ENCODE measurements at places on chromosomes 2 and 18.

DNA sequence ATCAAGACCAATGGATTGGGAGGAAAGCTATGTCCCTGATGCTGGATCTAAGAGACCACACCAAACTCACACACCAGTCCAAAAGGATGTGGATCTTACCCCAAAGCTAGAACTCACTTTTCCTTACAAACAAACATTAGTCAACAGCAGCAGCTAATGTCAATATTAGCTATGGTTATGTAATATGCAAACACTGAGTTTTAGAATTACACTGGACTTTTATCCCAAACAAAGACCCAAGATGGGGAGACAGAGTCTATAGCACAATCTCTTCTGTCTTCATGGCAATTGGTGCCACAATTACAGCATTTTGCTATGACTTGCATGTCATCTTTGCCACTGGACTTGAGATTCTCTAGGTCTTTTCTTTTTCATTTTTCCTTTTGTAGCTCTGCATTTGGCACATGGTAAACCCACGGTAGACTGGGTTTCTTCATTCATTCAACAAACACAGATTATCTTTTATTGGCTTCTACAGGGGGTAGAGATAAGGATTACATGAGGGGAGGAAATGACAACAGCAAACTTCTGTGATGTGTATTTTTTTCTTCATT is 59.0 kb downstream of the SPRED2 start:
- DNase-seq = no peak

DNA sequence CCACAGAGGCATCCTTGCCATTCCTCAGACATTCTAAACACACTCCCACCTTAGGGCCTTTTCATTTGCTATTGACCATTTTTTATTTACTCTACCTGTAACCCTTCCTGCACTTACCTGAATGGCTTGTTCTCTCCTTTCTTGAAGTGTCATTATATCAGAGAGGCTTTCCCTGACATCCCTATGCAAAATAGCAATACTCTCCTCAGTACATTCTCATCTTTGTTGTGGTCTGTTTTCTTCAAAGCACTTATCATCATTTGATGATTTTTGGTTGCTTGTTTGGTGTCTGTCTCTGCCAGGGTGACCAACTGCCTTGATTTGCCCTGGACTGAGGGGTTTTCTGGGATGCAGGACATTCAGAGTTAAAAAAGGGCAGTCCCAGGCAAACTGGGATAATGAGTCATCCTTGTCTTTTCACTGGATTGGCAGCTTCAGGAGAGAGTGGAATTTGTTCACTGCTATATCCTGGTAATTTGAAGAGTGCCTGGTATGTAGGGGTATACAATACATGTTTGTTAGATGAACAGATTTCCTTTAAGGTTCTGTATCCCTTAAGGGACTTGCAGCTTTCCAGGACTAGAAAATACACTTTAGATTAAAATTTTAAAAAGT is 102.4 kb downstream of the BABAM2 start:
- no peak for DNase-seq

GRCh38 chr2:20094955-20095354 is 43.5 kb upstream of the LAPTM4A start:
- no peak for DNase-seq

- DNase-seq = no peak
Measured at GRCh38 chr2:213238753-213239495, 45.3 kb upstream of the SPAG16 start.

GRCh38 chr2:232506709-232507108 is 13.5 kb upstream of the PRSS56 start:
- no peak for DNase-seq

DNA sequence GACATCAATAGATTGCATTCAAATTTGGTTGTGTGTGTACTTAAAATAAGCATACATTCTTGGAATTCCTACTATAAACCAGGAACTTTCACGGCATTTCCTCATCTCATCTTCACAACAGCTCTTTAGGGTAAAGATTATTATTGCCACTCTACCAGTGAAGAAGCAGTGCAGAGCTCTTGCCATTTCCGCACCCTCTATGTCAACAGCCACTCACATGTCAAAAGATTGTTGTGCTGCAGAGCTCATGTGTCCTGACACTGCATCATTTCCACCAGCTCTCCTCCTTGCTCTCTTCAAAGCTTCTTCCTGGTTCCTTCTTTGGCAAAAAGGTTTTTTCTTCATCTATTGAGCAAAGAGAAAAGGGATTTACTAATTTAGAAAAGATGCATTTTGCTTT is 26.5 kb upstream of the L3MBTL4 start:
- DNase-seq = no peak

GRCh38 chr2:20143263-20143662 is 81.7 kb downstream of the SDC1 start:
- no peak for DNase-seq

GRCh38 chr2:31008561-31009114 is 129.6 kb downstream of the GALNT14 start:
- DNase-seq = no peak

All from activated B cell treated with CpG ODN at 0.5 μM for 24 hours (primary cell).